ENCODE measurements at places on chromosomes 1 and 21.

DNA sequence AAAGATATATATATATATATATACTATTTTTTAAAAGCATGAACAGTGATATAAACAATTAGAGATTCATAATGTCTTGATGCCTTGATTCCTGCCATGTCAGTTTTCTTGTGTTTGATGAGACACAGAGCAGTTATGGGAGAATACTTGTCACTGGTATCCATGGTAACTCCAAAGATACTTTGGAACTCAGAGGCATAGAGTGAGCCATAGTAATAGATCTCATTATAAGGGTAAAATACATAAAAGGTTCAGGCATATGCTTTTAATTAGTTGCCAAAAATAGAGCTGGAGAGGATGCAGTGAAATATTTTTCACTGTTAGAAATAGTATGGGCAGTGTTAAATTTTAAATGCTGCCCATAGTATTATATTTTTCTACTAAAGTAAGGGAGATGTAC is 134.1 kb downstream of the SYT14 start:
- no peak for DNase-seq

DNA sequence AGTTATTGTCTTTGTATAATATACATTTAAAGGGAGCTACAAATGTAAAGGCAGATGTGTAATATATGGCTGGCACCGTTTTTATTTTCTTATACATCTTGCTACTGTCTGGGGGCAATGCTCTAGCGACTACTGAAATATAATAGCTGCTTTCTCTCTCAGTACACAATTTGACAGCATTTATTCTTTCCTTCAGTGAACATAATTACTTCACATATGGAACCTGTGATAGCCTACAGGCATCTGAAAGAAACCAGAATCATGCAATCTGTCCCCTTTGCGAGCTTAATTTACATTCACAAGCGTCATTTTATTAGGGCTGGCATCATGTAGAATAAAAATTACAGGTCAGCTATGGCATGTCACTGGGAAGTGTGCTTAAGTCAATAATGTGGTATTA is 557.5 kb upstream of the PTBP2 start:
- no peak for DNase-seq

GRCh38 chr1:101618900-101619299 is 377.8 kb downstream of the OLFM3 start:
- no peak for DNase-seq

GRCh38 chr1:7284839-7285435 is 486.2 kb upstream of the VAMP3 start:
- no peak for DNase-seq

DNA sequence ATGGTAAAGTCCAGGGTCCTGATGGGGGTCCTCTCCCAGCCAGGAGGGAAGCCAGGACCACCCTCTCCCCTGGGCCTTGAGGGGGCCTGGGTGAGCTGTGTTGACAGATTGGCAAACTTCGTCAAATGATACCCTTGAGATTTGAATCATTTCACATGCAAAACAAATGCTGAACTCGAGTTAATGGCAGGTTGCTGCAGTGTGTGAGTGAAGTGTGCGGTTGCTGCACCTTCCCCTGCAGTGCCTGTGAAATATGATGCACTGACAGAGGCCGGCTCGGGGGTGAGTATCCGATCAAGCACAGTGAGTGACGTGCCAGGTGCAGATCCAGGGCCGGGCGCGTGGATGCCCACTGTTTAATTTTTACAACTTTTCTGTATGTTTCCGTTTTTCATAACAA is 5.7 kb upstream of the KRTAP12-1 start:
- DNase-seq, result no peak

DNA sequence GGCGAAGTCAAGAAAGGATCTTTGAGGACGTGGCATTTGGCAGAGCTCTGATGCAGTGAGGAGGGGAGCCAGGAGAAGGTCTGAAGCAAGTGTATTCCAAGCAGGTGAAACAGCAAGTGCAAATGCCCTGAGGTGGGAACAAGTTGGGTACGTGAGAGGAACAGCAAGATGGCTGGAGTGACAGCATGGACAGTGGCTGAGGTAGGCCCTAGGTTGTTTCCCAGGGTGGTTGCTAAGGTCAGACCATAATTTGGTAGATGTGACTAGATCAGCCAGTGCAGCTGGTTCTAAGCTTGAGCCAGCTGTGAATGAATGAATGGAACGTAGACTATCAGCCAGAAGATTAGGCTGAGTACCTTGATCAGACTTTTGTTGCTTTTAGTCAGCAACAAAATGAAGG is 37.5 kb upstream of the JUN start:
- DNase-seq, result no peak

DNA sequence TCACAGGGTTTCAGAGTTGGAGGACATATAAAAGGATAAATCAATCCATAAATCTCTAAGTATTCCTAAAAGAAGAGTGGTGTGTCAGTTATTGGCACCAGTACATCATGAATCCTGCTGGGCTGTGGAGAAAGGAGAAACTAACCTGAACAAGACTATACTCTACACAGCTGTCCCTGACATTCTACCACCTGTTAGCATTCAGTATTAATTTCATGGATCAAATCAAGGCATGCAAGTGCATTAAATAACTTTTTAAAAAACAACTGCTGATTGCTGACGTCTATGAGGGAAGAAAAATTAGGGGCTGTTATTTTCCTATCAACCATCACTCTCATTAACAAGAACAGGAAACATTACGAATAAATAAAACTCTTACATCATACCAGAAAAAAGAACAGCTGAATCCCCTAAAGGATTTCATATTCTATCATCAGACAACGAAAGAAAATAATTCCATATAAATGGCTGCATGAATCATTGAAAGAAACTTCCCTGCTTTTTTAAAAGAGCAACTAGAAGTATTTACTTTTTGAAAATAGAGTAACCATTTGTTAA is 121.7 kb downstream of the ATF6 start:
- DNase-seq, result no peak

DNA sequence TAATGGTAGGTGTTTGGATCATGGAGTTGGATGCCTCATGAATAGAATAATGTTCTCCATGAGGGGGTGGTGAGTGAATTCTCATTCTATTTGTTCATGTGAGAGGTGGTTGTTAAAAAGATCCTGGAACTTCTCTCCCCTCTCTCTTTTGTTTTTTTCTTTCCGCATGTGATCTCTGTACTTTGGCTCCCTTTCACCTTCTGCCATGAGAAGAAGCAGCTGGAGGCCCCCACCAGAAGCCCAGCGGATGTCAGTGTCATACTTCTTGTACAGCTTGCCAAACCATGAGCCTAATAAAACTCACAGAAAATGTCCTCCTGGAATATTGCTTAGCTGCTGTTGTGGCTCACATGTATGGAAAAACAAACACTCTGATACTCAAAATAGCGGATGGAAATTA is 1212.3 kb upstream of the NCAM2 start:
- DNase-seq, result no peak

GRCh38 chr1:43839056-43839455 is 94.5 kb upstream of the ARTN start:
- DNase-seq, result no peak

GRCh38 chr1:185008838-185009237 is 34.5 kb upstream of the NIBAN1 start:
- DNase-seq, result no peak

GRCh38 chr21:35149698-35150097 is 100.6 kb upstream of the RUNX1 start:
- DNase-seq, result no peak

DNA sequence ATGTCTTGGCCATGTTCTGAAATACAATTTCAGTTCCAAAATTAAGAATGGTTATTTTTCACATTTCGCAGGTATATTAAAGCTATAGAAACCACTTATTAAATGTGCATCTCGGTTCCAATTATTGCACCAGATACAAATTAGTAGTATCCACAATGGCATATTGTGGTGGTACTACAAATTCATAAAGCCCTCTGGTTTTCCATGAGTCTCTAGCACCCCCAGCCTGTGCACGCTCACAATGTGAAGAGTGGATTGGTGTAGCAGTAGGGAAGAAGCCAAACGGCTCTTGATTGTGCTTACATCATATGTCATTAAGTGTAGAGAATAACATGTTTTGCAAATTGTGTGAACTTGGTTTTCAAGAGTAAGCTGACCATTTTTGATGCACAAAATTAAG is 1.9 kb upstream of the BRINP3 start:
- DNase-seq, result no peak

DNA sequence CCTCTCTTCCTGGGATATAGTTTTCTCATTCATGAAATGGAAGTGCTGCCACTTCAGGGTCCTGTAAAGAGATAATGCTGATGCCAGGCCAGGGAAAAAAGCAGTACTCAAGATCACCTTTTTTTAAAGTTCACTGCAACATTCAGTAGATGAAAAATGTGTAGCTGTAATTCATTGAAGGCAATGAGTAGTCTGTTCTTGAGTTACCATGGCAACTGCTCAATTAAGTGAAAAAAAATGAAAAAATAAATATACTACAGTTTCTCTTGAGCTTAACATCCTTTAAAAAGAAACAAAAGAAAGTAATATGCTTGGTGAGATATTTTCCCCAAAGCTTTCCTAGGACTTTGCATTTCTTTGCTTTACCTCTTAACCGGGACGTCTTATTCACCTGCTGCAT is 183.3 kb downstream of the AK5 start:
- DNase-seq, result no peak

- no peak for DNase-seq
Measured at GRCh38 chr21:17699524-17700189, 87.0 kb upstream of the BTG3 start.

- no peak for DNase-seq
Measured at GRCh38 chr1:165456861-165457260, 11.9 kb upstream of the RXRG start.

DNA sequence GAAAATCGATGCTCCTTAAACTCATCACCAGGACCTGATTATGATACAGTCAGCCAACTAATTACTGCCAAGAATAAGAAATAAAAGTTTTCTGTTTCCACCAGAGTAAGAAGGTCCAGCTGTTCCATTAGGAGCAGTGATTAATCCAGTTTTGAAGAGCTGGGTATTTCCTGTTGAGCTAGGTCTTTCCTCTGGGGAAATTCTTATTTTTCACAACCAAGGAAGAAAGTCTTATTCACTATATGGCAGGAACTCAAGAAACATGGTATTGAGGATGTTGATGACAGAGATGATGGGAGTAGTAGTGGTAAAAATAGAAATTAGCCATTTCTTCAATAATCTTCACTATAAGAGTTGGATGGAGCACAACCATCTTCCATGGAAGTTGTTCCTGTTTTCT is 374.6 kb upstream of the RUNX1 start:
- DNase-seq, result no peak

DNA sequence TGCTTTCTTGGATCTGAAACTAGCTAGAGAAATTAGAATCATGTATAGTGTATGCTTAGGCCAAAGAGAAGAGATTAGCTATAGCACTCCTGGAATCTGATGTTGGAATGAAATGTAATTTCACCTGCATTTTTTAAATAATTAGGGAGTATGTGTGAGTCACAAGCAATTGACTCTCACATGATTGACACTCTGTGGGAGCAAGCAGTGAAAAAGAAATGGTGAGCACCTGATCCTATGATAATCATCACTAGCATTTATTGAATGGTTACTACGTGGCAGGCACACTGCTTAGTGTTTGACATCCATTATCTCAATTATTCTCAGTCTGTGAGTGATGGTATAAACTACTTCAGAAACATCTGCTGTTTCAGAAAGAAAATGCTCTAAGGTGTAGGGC is 176.6 kb downstream of the NRIP1 start:
- no peak for DNase-seq

- DNase-seq, result no peak
Measured at GRCh38 chr1:119784191-119784781, 15.6 kb upstream of the HMGCS2 start.

DNA sequence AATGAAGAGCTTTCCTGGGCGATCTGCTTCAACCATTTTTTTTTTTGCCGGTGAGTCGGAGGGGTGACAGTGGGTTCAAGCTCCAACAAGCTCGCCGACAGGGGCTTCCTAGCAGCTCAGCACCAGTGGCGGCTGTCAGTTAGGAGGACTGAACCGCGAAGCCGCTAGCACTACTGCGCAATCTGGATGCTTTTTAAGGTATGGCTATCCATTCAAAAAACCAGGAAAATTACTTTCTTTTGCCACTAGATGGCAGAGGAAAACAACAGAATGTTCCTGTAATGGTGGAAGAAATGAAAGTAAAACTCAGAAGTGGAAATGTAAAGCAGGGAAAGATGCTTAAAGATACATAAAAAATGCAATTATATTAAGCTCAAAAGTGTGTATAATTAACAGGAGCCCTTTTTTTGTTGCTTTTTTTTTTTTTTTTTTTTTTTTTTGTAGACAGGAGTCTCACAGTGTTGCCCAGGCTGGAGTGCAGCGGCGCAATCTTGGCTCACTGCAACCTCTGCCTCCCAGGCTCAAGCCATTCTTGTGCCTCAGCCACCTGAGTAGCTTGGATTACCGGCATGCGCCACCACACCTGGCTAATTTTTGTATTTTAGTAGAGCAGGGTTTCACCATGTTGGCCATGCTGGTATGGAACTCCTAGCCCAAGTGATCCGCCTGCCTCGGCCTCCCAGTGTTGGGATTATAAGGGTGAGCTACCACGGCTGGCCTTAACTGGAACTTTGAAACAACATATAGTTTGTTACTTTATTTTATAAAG is 8.5 kb downstream of the KYAT3 start:
- DNase-seq, result peak; percentile 15

DNA sequence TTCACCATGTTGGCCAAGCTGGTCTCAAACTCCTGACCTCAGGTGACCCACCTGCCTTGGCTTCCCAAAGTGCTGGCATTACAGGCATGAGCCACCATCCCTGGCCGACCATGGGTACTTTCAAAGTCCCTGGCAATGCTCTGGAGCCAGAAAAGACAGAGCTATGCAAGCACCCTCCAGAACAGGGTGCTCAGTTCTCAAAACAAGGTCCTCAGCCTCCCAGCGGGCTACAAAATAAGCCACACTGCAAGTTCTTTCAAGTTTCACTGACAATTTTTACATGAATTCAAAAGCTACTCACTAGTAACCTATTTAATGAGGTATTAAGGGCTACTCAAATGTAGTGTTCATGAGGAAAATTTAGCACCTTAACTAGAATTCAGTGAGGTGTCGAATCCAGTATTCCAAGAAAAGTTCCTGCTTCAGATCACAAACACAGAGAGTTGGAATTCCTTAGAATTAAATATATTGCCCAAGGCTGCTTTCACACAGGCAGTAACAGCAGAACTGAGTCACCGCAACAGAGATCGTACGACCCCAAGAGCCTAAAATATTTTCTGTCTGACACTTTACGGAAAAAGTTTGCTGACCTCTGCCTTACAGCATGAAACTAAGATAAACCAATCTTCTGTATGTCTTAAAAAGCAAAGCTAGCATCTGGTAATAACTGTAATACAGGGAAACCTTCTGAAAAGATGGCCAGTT is 60.7 kb downstream of the HSF2BP start:
- DNase-seq, result no peak

- no peak for DNase-seq
Measured at GRCh38 chr1:231871878-231872277, 245.3 kb downstream of the DISC1 start.

- peak; percentile 72 for DNase-seq
Measured at GRCh38 chr1:153568367-153569099, 2.9 kb upstream of the S100A2 start.

DNA sequence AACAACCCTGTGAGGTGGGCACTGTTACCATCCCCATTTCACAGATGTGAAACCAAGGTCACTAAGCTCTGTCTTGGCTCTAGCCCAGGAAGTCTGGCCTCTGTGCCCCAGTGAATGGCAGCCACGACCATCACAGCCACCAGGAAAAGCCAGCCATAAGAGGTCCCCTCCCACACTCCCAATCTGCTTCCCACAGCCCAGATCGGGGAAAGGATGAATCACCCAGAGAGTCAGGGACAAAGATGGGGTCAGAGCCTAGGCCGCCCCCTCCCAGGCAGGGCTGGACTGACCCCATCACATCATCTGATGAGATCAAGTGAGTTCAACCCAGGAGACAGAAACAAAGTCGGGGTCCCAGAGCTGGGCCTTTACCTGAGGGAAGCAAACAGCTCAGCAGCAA is 22.9 kb upstream of the COL16A1 start:
- no peak for DNase-seq

Data from effector CD4-positive, alpha-beta T cell (primary cell).